Esophagus squamous epithelium (tissue), 5 donors: ENCODE measurements at places on chromosomes 3 and 15.

GRCh38 chr15:74843891-74844299 lies 939 bp upstream of the ULK3 start:
- no peak for DNase-seq

DNA sequence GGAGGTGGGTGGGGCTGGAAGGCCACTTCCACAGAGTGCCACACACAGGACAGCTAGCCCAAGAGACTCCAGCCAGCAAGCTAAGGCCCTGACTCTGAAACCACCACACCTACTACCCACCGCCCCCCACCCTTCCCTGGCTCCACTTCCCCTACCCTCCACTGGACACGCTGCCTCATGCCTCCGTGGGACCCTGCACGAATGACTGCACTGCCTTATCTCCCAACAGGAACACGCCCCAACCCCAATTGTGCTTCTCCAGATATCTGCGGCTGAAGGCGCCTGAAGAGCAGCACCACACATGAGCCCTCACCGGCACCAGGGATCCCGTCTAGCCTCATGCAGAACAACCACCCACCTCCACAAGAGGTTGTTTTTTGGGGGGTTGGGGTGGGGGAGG lies 2.7 kb downstream of the LINGO1 start:
- DNase-seq: no peak

GRCh38 chr15:66170042-66170441 lies 83.5 kb downstream of the MEGF11 start:
- DNase-seq: no peak

- DNase-seq: no peak
Observed at GRCh38 chr3:171328419-171329082, 131.7 kb downstream of the TNIK start.

- no peak for DNase-seq
Observed at GRCh38 chr3:188624384-188624783, 470.4 kb downstream of the LPP start.

DNA sequence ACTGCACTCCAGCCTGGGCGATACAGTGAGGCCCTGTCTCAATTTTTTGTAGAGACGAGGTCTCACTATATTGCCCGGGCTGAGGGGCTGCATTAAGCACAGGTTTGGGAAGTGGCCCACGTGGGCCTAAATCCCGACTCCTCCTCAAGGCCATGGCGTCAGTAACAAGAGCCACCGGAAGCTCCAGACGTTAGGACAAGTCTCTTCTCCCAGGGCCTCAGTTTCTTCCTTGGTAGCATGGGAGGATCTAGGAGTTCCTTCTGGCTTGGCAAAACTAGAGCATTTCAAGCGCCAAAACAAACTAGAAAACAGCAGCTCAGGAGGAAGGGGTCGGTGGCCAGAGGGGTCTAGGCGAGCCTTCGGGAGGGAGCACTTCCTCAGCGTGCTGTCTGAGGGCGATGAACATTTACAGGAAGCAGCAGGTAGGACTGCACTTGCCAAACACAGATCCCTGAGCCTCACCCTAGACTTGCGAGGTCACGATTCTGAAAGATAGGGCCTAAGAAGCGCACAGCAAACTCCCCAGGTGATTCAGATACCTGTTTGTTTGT lies 536 bp downstream of the SNAPC5 start:
- DNase-seq: no peak

GRCh38 chr3:183515968-183516851 lies 39.3 kb downstream of the KLHL6 start:
- no peak for DNase-seq

DNA sequence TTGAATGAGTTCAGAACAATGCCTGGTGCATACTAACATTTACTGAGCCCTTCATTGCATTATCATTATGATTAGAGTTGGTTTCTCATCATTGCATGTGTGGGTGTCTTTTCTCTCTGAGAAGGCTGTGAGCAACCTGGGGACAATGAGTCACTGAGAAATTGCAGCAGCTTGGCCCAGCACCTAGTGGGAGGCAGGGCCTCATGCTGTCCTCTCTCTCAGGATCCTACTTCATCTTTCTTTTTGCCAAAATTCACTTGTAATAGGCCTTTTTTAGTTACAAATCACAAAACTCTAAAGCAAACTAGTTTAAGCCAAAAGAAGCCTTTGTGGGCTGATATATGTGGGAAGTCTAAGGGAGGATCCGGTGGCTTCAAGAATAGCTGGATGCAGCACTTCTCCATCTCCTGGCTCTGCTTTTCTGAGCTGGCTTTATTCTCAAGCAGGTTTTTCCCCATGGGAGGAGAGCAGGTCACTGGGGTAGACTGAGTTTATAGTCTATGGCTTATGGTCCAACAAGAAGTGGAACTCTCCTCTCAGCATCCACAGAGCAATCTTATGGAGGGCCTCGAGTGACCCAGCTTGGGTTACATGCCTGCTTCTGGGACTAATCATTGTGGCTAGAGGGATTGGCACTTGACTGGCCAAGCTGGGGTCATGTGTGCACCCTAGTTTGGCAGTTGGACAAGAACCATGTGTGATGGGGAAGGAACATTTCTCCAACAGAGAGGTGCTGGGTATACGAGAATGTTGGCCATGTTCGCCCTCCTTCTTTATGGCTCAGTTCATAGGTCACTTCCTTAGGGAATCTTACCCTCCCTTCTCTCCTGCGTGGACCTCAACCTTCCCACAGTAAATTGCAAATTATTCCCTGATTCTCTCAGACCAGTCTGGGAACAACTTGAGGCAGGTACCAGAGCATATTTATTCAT lies 8.7 kb upstream of the CAMK1 start:
- DNase-seq: no peak

- no peak for DNase-seq
Observed at GRCh38 chr3:98806521-98806920, 43.4 kb downstream of the ST3GAL6 start.

DNA sequence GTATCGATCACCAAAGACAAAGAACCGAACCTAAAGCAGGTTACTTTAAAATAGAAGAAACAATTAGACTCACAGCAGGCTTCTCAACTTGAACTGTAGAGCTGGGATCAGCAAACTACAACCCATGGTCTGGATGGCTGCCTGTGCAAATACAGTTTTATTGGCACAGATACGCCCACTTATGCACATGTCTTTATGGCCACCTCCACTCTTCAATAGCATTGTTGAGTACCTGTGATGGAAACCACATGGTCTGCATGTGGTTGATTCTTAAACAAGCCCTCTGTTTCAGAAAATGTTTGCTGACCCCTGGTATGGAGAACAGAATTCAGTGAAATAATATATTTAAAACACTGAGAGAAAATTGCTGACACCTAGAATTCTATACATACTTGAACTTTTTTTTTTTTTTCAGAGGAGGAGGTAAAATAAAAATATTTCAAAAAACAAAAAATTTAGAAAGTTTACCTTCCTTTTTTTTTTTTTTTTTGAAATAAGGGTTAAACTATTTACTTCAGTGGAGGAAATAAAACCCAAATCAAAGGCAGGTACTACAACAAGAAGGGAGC lies 263.8 kb upstream of the ATP10A start:
- no peak for DNase-seq

DNA sequence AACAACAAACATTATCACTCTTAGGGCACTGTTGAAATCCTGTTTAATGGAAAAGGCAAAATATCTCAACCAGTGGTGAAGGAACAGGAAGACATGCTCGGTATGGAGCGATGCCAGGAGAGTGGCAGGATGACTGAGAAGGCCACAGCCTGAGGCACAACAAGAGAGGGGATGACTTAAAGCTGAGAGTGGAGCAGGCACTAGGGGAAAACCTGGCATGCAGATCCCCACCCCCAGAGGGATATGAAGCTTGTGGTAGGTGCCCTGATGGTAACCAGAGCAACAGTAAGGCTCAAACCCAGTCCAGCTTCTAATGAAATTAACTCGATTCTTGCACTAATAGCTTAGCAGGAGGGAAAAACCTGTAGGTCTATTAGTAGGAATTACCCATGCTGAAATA lies 40.4 kb downstream of the LYSMD4 start:
- no peak for DNase-seq

- no peak for DNase-seq
Observed at GRCh38 chr3:126479642-126480041, 4.0 kb upstream of the ZXDC start.

DNA sequence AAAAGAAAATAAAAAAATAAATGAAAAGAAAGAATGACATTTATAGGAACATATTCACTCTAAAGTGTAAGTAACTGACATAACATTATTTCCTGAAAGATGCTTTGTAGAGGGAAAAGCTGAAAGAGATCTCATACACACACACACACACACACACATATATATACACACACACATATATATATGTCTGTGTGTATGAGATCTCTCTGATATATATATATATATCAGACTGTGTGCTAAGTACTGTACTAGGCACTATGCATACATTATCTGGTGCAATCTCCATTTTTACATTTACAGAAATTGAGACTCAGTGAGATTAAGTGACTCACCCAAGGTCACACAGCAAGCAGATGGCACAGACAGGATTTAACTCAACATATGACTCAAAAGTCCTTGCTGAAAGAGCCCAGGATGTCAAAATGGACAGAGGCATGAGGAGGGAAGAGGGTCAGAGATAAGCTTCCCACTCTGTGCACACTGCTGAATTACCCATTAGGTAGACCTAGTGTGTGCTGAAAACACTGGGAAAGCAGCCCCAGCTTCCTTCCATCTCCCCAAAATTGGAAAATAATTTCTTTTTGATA lies 15.0 kb downstream of the BHLHE40 start:
- no peak for DNase-seq

GRCh38 chr3:122324871-122325323 lies at the start of gene CSTA:
Gene CSTA, plus strand, starts transcription at chr3:122325248. Its CDS starts 45 bp downstream, at chr3:122325293.
- DNase-seq: no peak

- no peak for DNase-seq
Observed at GRCh38 chr3:45212095-45212468, 14.0 kb downstream of the TMEM158 start.

GRCh38 chr15:35545316-35545823 lies 595 bp downstream of the DPH6 start:
- no peak for DNase-seq
